ENCODE measurements at places on chromosomes 1 and 21.

- no peak for DNase-seq
These were observed 868.0 kb downstream of the USP25 start for GRCh38 chr21:16597753-16598152.

DNA sequence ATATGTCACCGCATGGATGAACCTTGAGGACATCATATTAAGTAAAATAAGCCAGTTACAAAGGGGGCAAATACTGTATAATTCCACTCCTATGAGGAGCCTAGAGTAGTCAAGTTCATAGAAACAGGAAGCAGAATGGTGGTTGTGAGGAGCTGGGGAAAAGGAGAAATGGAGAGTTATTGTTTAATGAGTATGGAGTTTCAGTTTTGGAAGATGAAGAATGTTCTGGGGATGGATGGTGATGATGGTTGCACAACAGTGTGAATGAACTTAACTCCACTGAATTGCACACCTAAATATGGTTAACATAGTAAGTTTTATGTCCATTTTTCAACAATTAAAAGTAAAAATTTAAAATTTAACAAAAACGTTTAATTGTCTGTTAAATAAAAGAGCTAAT, 220.9 kb upstream of the JUN start:
- no peak for DNase-seq

DNA sequence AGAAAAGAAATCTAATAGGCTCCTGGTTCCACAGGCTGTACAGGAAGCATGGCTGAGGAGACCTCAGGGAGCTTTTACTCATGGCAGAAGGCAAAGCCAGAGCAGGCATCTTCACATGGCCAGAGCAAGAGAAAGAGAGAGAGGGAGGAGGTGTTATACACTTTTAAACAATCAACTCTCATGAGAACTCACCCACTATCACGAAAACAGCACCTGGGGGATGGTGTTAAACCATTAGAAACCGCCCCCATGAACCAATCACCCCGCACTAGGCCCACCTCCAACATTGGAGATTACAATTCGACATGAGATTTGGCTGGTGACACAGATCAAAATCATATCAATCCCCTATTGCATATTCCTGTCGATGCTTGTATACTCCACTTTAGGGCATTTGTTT, 93.5 kb downstream of the MRPL39 start:
- DNase-seq: no peak

- DNase-seq: no peak
These were observed 10.5 kb upstream of the LRRC8D start for GRCh38 chr1:89810302-89810701.

DNA sequence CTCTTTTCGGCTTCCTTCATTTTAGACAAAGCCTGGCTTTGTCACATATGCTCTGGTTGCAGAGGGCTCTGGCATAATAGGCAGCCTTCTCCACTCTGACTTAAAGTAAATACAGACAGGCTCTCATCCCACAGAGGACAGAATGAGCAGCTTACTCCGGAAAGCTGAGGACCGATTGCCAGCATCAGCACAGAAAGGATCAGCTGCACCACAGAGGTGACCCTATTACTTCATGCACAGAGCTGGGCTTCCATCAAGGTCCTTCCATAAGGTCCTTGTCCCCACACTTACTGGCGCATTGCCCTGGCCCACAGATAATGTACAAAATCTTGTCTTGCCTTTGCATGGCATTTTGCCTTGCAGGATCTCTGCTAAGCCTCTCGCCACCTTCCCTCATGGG, 67.6 kb downstream of the SEC16B start:
- no peak for DNase-seq

- DNase-seq: no peak
These were observed 98.7 kb downstream of the NCAM2 start for GRCh38 chr21:21096956-21097355.

- DNase-seq: no peak
These were observed 24.5 kb downstream of the SERBP1 start for GRCh38 chr1:67405473-67406245.

DNA sequence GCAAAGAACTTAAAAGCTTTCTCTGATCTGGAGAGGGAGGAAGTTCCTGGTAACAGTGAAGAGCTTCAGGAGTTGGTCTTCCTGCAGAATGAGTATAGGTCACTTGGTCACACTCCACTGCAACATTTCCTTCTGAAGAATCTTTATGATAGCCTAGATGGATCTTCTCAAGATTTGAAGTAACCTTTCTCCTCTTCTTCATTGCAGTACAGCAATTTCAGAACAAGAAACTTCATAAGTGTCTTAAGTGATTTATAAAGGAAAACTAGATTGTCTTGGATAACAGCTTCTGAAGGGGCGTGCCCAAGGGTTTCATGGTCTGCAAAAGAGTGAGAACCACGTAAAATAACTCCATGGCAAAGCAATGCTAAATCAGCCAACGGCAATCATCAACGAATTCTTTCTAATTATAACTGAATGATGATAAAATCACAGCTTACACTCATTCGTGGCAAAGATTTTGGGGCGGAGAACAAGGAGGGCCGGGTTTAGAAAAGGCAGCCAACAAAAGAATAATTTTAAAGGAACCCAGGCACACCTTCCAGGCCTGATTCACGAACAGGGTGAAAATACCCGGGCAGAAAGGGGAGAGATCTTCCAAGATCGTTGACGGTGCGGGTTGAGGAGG, 53.9 kb upstream of the ASPM start:
- no peak for DNase-seq

- DNase-seq: no peak
These were observed 6.6 kb downstream of the SCCPDH start for GRCh38 chr1:246730839-246731238.

DNA sequence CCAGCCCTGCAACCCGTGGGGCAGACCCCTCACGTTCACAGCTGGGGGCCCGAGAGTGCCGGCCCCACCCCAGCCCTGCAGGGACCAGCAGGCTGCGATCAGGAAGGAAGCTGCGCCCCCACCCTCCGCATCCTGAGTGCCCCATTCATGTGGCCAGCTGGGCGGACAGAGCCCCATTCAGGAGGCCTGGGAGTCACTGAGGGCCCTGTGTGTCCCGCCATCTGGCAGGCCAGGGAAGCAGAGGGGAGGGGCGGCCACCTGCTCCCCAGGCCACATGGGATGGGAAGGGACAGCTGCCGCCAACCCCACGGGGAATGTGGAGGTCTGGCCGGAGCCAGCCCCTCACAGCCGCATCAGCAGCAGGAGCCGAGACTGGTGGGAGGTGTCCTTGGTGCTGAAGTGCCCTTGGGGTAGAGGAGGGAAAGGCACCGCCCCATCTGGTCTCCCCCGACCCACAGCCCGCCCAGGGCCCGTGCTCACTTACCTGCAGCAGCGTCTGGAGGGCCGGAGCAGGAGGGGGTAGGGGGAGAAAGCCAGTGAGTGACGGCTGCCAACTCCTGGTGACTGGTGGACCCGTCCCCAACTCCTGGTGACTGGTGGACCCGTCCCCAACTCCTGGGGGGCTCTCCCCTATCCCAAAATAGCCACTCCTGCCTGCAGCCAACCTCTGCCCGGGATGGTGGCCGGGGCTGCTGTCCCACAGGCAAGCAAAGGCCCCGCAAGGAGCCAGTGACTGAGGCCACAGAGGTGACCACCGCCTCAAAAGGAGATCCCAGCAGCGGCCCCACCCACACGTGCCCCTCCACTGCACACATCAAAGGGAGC, 8.7 kb downstream of the ACAP3 start:
- DNase-seq: no peak

DNA sequence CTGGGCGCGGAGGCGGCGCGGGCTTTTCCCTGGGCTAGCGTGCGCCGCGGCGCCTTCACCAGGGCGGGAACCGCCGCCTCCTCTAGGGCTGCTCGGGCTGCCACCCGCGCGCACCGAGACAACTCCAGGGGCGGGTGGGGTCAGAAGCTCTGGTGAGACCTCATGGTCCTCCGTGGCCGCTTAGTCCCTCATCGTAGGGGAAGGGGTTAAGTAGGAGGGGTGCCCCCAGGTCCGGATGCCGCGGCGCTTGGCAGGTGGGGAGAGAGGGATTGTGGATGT, 559 bp downstream of the SERTAD4 start:
- no peak for DNase-seq

GRCh38 chr1:197914510-197914909, 2.7 kb upstream of the LHX9 start:
- no peak for DNase-seq

GRCh38 chr1:186927884-186928283, 99.1 kb downstream of the PLA2G4A start:
- no peak for DNase-seq

DNA sequence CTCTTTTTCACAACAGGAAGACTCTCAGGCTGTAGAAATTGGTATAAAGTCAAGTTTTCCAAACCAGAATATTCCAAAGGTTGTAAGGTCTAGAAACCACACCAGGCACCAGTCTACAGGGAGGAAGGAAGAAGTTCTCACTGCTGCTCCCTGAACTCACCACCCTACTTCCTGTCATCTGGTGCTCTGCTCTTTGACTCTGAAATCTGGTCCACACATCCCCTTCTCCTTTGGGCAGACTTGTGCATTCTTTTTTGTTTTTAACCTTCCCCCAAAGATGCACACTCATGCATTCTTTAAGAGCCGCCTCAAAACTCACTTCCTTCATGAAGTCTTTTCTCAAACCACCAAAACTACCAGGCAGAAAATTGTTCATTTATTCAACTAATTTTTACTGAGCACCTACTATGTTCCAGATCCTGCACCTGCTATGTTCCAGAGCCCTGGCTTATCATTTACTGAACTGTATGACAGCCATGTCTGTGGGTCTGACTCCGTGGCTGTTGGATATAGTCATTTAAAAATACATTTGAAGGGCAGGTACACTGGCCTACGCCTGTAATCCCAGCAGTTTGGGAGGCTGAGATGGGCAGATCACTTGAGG, 30.1 kb upstream of the EPS15 start:
- DNase-seq: no peak

DNA sequence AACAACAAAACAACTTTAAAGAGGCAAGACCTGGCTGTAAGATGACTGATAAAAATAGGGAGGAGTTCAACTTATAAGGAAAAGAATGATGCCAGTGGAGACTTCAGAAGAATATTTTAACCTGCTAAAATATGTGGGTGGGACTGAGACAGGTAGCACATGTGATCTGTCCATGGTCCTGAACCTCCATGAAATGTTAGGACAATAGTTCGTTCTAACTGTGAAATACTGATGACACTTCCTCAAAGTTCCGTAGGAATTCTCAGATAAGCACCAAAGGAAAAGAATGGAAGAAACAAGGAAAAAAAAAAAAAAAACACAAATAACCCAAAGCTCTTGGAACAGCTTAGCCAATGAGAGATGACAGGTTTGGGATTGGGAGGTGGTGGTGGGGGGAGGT, 44.7 kb downstream of the CDC42BPA start:
- no peak for DNase-seq

- no peak for DNase-seq
These were observed 2.2 kb downstream of the MYCBP start for GRCh38 chr1:38870996-38871395.

DNA sequence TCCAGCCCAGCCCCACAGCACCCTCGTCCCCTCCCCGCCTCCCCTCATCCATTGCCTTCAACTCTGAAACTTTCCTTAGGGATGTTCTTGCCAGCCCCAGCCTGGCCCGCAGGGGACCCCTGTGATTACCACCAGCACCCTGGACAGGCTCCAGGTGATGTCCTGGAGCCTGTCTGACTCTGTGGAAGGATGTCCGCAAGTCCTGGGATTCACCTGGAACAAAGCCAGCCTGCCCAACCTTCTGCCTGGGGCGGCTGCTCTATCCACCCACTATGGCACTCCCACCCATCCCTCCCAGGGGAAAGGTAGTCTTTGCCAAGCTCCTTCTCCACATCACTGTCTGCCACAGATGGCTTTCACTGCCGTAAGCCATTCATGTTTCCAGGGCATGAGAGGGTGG, 24.4 kb upstream of the PTPRF start:
- no peak for DNase-seq

DNA sequence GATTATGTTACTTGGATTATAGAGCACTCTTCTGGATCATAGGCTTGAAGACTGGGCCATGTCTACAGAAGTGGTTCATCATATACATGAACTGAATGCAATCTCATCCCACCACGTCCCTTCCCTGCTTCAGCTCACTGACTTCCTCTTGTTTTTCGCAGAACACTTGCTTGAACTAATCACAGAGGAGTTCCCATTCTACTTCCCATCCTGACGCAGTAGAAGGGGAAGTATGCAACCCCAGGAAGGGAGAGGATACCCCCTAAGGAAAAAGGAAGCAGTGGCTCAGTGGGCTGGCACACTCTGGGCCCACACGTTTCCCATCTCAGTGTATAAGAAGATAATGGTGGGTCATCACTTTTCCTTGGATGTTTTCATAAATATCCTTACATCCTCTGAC, 36.2 kb downstream of the CASQ2 start:
- DNase-seq: no peak
